Left lung (tissue), 14 donors: ENCODE measurements at places on chromosomes 1 and 21. TPM values are rescaled to one million over a fixed set of nuclear protein-coding genes. Genes with fewer than 3 reads are reported as not detected.

KRTAP20-3 gene
- not detected for polyA plus RNA-seq

DNA sequence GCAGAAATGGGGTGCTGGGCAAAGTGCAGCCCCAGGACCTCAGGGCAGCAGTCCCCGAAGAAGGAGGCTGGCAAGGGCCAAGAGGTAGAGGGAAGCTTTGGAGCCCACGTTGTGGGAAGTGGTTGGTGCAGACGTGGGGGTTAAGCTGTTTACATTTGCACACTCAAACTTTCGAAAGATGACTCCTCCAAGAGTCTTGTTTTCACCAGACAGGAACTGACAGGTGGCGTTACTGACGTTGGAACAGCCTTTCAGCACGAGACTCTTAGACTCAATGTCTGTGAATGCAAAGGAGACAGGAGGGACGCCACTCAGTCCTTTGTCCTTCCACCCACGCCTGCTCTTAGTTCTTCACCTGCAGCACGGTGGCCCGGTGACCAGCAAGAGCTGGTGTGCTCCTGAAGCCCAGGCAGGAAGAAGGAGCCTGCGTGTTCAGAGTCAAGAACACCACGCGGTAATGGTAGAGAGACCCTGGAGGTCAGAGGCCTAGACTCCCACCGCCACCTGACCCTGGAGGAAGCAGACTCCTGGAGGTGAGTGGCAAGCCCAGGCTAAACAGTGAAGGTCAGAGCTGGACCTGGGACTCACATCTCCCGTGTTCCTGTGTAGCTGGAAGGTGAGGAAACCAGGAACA lies 15.9 kb downstream of the LYPD8 start:
- no peak for DNase-seq

DNA sequence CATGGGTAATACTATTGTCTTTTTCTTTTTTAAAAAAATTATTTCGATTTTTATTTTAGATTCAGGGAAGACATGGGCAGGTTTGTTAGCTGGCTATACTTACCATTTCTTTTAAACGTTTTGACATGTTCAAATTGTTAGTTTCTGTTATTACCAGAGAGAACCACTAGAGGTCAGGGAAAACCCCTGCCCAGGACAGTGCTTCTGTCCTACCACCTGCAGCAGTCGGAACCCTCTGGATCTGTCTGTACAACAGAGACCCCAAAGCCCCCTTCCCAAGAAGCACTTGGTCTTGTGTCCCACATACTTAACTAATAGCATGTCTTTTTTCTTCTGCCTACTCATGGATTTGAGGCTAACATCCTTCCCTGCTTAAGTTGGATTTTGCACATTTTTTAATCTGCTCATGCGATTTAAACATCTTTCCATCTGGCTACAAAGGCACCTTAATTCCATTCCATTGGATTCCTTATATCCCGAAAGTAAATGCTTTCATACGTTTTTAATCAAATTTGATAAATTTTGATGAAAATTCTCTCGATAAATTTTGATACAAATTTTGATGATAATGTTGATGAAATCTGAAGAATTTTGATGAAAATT lies 10.0 kb upstream of the C1orf115 start:
- peak; percentile 27 for DNase-seq

DNA sequence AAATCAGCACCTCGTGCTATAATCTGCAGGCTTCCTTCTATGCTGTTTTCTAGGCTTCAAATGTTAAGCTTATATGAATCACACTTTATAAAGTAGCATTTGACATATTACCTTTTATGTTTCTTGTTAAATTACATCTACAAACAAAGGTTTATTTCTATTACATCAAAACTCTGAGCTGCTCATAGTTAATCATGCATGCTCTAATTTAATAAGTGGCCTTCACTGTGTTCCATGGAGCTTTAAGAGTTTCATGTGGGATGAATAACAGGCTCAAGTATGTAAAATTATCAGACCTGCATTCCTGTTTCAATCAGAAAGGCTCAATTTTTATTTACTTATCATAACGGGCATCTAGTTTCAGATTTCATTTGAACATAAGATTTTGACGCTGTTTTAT lies 13.0 kb downstream of the SLC19A2 start:
- no peak for DNase-seq

MXRA8 gene
- polyA plus RNA-seq, result 127 TPM

ETV3L gene
- polyA plus RNA-seq, result not detected

GRCh38 chr1:223845810-223846682 lies at the start of gene TP53BP2:
Gene TP53BP2, minus strand, starts transcription at chr1:223845947. Its CDS starts 267 bp downstream, at chr1:223845680.
- DNase-seq, result peak; percentile 98

PLA2G2F gene
- not detected for polyA plus RNA-seq
